ENCODE measurements at places on chromosomes 2 and 18. TPM values are rescaled to one million over a fixed set of nuclear protein-coding genes. Genes with fewer than 3 reads are reported as not detected.

Gene GLI2
- polyA plus RNA-seq = not detected

Gene HOXD12
- polyA plus RNA-seq = not detected

Gene CRYGD
- polyA plus RNA-seq = not detected

Gene DNMT3A
- 8.9 TPM for polyA plus RNA-seq

Gene CNGA3
- polyA plus RNA-seq = not detected

Gene ACKR3
- 15.3 TPM for polyA plus RNA-seq

Gene UGT1A4
- polyA plus RNA-seq = not detected

Gene CYS1
- polyA plus RNA-seq = not detected

Gene DSG1
- polyA plus RNA-seq = not detected

Gene MAP3K19
- polyA plus RNA-seq = 0.46 TPM

Gene SNTG2
- 2.1 TPM for polyA plus RNA-seq

Gene CXCR1
- polyA plus RNA-seq = 0.07 TPM

Gene RASGRP3
- polyA plus RNA-seq = 241 TPM

Gene TMEM200C
- not detected for polyA plus RNA-seq

Gene DLX1
- polyA plus RNA-seq = not detected

Gene SETBP1
- polyA plus RNA-seq = 13.3 TPM

Gene GKN1
- not detected for polyA plus RNA-seq

Gene PIEZO2
- polyA plus RNA-seq = not detected

Gene POTEF
- polyA plus RNA-seq = not detected

Gene ITPRIPL1
- polyA plus RNA-seq = 1.8 TPM

Gene NT5C1B
- not detected for polyA plus RNA-seq

Gene HAUS1
- polyA plus RNA-seq = 16.2 TPM

Gene DYNC1I2
- polyA plus RNA-seq = 29.1 TPM

Gene NYAP2
- 0.12 TPM for polyA plus RNA-seq

Gene EML6
- polyA plus RNA-seq = 42.5 TPM

Gene CD226
- 0.98 TPM for polyA plus RNA-seq

Gene SERPINB4
- not detected for polyA plus RNA-seq

Gene SERPINB11
- polyA plus RNA-seq = not detected

Gene ZAP70
- polyA plus RNA-seq = 61.5 TPM

Gene LOXHD1
- polyA plus RNA-seq = not detected

Gene PLA2R1
- not detected for polyA plus RNA-seq

Gene SLC9A4
- polyA plus RNA-seq = not detected

Gene LYG2
- not detected for polyA plus RNA-seq

Gene TRIM54
- polyA plus RNA-seq = not detected

Gene B3GNT7
- 4.1 TPM for polyA plus RNA-seq

Gene ASXL3
- polyA plus RNA-seq = not detected

Gene L3MBTL4
- 3.0 TPM for polyA plus RNA-seq

Gene SERPINB13
- not detected for polyA plus RNA-seq

Gene WDR35
- 2.4 TPM for polyA plus RNA-seq

Gene UCN
- 4.5 TPM for polyA plus RNA-seq

Gene CRYGB
- not detected for polyA plus RNA-seq

Gene ANKRD30B
- polyA plus RNA-seq = not detected

Gene GULP1
- not detected for polyA plus RNA-seq

Gene TNFRSF11A
- 0.01 TPM for polyA plus RNA-seq

Gene DSG3
- polyA plus RNA-seq = not detected

Gene HAAO
- polyA plus RNA-seq = 6.2 TPM

Gene HOXD13
- polyA plus RNA-seq = not detected

Gene SATB2
- 0.13 TPM for polyA plus RNA-seq

Gene APOB
- polyA plus RNA-seq = not detected

Gene CSRNP3
- polyA plus RNA-seq = not detected

Gene DNAJC5G
- not detected for polyA plus RNA-seq

Gene RGPD4
- not detected for polyA plus RNA-seq

Gene ASB18
- not detected for polyA plus RNA-seq

Gene SERPINB3
- not detected for polyA plus RNA-seq

Gene GTF2A1L
- polyA plus RNA-seq = not detected

All from B cell (primary cell).